Fibroblast of upper back skin (primary cell): ENCODE measurements at places on chromosomes 11 and 22.

- DNase-seq, result no peak
These were observed 49.7 kb downstream of the C11orf96 start for GRCh38 chr11:43992183-43992582.

- no peak for DNase-seq
These were observed 288.8 kb upstream of the C11orf87 start for GRCh38 chr11:109133159-109133558.

GRCh38 chr11:117197516-117198456, 1.4 kb upstream of the TAGLN start:
- peak; percentile 70 for DNase-seq

GRCh38 chr11:74726547-74727182, 4.6 kb downstream of the CHRDL2 start:
- DNase-seq, result peak; percentile 65
